ENCODE measurements at places on chromosomes 1 and 21.

DNA sequence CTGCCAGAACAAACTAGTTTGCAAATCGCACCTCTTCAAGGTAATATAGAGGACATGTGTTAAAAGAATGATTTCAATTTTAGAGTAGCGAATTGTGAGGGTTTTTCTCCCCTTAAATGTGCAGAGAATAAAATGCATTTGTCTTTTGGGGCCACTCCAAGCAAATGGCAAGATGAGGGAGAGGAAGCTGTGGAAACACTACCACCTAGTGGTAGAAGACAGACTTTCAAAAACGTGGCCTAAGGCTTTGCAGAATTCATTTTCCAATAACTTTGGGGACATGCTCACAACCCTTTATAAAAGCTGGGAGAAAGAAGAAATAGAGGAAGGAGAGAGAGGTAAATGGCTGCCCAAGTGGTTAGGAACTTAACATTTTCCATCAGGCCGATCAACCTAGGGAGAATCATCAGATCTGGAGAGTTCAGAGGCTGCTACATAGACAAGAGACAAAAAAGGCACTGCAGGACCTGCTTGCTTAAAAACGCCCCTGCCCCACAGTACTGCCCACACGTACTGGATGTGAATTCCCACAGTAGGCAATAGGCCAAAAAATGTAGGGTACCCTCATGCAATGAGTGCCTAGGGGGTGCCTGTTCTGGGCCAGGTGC lies 15.7 kb upstream of the RCAN1 start:
- peak; percentile 80 for DNase-seq

GRCh38 chr1:193335806-193336428 lies 149.5 kb upstream of the B3GALT2 start:
- peak; percentile 64 for DNase-seq

GRCh38 chr1:173914366-173914871 lies 2.7 kb downstream of the SERPINC1 start:
- DNase-seq, result peak; percentile 34

DNA sequence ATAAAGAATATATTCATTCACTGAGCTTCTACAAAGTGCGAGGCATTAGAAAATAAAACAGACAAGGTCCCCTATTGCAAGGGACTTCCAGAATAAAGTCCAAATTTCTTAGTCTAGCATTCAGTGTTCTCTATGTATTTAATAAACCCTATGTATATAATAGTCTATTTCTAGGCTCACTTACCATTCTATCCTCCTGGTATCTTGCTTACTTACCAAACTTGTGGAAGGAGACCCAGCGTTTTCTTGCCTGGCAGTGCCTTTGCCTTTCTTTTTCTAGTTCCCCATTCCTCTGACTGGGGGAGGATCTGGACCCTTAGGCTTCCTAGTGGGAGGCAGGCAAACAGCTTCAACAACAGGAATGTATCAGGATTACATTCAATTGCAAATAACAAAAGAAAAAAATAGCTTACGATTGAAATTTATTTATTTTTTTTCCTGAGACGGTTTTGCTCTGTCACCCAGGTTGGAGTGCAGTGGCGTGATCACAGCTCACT lies 690 bp upstream of the RNF19B start:
- no peak for DNase-seq

- no peak for DNase-seq
Observed at GRCh38 chr21:42627527-42628289, 25.7 kb upstream of the PDE9A start.

- DNase-seq, result no peak
Observed at GRCh38 chr1:240387051-240387450, 224.9 kb downstream of the GREM2 start.

DNA sequence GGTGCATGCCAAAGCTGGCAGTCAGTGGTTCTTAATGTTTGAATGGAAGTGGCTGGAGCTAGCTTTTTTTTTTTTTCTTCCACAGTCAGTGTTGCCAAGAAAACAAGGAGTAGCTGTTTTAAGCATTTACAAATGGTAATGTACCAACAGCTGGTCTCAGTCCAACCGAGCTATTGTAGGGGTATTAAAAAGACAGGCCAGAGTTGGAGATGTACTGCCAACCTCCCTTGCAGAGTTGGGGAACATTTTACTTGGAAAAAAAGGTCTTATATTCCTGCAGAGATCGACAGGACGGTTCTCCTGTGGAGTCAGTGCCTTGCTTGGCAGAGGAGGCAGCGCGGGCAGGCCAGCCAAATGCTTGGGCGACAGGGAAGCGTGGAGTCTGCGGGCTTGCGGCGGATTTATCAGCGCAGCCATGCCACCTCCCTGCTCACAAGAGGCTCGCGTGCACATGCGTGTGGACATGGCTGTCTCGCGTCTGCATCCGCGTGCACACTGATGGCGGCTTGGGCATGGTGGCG lies 338.1 kb downstream of the RPS6KC1 start:
- no peak for DNase-seq

GRCh38 chr21:27429710-27430341 lies 462.9 kb upstream of the ADAMTS5 start:
- DNase-seq, result peak; percentile 52

- DNase-seq, result peak; percentile 38
Observed at GRCh38 chr1:23567996-23568607, 8.8 kb upstream of the ID3 start.

GRCh38 chr21:44949779-44950198 lies 10.0 kb downstream of the SLX9 start:
- peak; percentile 88 for DNase-seq

GRCh38 chr21:31092832-31093625 lies 54.8 kb upstream of the KRTAP19-8 start:
- no peak for DNase-seq

DNA sequence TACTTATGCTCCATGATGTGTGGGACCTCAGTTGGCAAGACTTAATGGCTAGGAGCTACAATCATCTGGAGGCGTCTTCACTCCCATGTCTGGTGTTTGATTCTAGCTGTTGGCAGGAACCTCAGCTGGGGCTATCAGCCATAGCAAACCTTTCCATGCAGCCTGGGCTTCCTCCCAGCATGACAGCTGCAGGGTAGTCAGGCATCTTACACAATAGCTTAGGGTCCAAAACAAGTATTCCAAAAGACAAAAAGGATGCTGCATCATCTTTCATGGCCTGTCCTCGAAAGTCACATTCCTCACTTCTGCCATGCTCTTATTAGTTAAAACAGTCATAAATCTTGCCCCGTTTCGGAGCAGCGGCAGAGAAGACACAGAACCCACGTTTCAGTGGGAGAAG lies 90.9 kb downstream of the LRRC8C start:
- DNase-seq, result peak; percentile 65

- DNase-seq, result no peak
Observed at GRCh38 chr21:46128933-46129571, 26.3 kb downstream of the FTCD start.

DNA sequence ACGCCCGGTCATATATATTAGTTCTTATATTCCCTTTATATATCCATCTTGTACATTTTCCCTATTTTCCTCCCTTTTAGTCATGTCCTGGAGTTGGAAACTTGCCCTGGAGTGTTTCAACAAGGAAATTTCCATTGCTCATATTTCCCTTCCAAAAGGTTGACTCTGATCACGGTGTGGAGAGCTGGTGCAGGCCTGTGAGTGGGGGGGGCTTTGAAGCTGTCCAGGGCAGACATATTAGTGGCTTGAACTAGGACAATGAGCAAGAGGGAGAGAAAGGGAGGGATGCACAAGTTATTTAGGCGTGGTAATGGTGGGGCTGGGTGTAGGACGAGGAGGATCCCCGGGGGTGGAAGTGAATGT lies 30.4 kb upstream of the TMEM61 start:
- DNase-seq, result no peak

DNA sequence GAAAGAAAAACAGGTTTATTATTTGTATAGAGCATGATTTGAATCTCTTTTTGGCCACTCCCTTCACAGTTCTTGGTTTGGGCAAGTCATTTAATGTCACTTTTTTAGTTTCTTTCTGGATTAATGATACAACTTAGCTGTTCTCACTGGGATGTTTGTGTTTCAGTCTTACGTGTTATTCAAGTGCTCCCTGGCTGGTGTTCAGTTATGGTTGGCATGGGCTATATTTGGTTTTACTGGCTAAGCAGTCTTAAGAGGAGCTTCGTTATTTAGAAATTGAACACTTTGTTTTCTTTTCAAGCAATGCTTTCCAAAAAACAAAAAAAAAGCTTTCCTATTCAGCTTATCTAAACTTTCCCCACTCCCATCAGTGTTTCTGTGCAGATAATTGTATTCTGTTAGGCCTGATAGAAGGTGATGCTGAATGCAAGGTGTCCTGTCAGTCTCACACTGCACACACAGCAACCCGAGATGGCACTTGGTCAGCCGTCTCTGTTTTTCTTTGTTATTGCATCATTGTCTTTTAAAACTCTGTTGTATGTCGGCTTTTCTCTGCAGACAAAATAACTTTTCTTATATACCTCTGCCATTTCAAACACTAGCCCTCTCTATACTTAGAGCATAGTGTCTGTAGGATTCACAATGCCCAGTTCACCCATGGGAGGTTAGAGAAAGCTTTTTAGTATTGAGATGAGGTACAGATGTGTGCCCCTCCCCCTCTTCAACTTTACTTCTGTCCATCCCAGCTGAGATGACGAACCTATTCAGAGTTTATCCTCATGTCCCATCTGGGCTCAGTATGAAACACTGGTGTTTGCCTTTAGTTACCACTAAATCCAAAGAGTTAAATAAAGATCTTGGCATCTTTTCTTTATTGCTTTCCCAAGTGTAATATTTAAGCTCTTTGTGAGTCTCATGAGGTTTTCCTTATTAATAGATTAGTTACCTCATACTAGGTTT lies 80.2 kb downstream of the VPS13D start:
- DNase-seq, result no peak

DNA sequence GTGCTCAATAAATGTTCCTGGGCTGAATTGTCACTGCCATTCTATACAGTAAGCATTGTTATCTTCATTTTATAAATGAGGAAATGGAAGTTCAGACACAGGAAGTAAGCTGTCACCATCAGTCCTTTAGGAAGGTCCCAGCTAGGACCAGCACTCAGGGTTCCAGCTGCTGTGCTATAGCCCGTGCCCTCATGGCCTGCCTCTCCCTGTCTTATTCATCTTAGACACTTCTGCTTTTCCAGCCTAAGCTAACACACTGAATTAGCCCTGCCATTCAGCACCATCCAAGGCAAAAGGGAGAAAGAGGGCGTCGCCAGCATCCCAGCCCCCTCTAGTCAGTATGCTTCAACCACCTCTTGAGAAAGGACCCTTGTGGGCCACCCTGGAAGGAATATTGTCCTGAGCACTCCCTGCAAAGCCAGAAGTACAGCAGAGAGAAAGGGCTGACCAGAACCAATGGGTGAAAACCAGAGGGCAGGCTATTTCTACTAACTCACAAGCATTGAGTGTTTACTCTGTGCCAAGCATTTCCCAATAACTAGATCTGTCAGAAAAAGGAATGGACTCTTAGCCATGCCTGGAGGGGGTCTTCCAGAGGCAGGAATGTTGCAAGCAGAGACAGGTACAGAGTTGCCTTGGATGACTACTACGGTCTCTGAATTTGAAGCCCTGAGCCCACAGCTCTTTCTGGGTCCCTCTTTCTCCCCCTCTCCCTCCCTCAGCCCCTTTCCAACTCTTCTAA lies 77.9 kb upstream of the NFIA start:
- no peak for DNase-seq

DNA sequence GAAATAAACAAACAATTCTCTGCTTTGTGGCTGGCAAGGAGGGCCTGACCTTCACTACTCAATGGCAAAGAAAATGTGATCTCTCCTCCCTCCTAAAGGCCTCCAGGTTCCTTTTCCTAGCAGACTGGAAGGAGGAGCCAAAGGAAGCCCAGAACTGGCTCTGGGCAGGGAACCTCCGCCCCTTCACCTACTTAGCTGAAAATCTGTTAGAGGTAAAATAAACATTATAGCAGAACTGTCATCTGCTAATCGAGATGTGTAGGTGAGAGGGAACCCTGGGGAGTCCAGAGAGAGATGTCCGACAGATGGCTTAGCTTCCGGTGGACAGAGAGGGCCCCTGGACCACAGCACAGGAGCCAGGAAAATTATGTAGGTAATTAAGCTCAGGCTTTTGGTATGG lies 75.2 kb upstream of the KCNA3 start:
- no peak for DNase-seq

- no peak for DNase-seq
Observed at GRCh38 chr1:93976711-93977597, 67.7 kb upstream of the GCLM start.

GRCh38 chr1:2030076-2030871 lies 11.1 kb downstream of the GABRD start:
- DNase-seq, result no peak

DNA sequence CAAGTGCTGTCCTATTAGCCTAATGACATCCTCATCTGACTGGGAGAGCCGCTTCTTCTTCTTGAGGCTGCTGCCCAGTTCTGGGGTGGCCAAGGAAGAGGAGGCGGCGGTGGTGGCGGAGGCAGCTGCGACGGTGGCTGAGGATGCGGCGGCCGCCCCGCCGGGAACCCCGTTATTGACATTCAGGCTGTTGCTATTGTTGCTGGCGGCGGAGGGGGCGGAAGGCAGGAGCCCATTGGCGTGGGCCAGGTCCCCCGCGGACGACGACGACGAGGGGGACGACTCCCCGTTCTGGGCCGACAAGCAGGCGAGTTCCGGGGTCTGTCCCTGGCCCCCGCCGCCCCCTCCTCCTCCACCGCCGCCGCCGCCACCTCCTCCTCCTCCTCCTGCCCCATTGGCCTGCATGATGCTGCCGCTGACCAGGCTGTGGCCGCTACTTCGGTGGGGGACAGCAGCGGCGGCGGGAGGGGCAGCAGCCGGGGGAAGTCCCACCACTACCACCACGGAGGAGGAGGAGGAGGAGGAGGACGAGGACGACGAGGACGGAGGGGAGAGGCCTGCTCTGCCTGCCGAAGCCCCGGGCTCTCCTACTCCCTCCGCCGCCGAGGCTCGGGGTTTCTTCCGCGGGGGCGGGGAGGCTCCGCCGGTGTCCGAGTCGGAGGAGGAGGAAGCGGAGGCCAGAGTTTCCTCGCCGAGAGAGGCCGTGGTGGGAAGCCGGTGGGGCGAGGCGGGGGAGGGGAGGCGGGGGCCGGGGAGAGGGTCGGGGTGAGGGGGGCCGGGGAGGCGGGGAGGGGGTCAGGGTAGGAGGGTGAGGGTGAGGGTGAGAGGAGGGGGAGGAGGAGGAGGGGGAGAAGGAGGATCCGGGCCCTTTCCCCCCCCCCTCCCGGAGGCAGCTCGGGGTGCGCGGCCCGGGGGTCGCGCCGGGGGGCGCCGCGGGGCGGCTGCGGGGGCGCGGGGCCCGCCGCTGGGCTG lies 610 bp downstream of the WDR26 start:
- DNase-seq, result peak; percentile 41

DNA sequence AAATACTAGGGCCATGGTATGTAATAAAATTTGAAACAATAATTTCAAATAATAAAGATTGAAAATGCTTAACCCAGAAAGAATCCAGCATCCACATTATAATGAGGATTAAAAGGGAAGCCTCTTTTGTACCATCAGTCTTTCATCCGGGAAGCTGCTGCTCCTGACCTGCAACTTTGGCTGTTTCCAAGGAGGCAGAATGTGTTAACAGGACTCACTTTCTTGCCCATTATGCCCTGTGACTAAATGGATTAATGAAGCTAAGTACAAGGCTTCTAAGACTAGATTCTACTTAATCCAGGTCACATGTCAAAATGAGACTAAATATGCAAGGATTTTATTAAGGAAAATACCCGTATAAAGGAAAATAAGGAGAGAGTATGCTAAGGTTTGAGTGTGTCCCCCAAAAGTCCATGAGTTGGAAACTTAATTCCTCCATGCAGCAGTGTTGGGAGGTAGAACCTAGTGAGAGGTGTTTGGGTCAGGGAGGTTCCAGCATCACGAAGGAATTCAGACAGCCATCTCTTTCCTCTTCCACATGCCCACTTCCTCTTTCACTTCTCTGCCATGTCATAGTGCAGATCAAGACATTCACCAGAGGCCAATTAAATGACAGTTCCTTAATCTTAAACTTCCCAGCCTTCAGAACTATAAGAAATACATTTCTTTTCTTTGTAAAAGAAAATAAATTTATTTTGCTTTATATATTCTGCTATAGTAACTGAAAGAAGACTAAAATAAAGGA lies 27.7 kb downstream of the FMO2 start:
- no peak for DNase-seq

Measured in AG20443 (cell line).